ENCODE measurements at places on chromosomes 12 and 14.

GRCh38 chr14:59755409-59756135 is 115.0 kb downstream of the RTN1 start:
- no peak for DNase-seq

GRCh38 chr14:31070431-31070830 is 44.3 kb upstream of the STRN3 start:
- DNase-seq = peak; percentile 89

DNA sequence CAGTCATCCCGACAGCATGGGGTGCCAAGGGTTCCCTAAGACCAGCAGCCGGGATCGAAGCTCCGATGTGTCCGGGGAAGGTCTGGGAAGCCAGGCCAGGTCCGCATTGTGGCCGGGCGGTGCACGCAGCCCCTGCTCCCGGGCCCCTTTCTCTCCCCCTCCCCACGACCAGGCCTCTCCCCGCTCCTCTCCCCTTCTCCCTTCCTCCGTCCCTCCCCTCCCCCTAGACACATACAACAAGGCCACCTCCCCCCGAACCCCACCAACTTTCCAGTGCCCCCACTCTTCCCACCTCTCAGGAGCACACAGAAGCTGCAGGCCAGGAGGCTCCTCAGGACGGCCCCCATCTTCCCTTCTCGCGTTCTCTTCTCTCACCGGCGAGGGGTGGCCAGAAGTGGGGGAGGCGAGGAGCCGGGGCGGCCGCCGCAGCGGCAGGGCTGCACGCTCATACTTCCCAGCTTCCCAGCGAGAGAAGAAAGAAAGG is 413 bp downstream of the LRP6 start:
- no peak for DNase-seq

- peak; percentile 93 for DNase-seq
These were observed at the start of gene RNASE4 for GRCh38 chr14:20683891-20684661. Gene RNASE4 (plus strand): TSS chr14:20684560. CDS start chr14:20699372, 14,812 bp downstream.
